ENCODE measurements at places on chromosomes 6 and 20.

GRCh38 chr6:165817148-165817547 is 154.1 kb upstream of the PDE10A start:
- no peak for DNase-seq

GRCh38 chr6:37822851-37823682 is 3.5 kb downstream of the ZFAND3 start:
- no peak for DNase-seq

DNA sequence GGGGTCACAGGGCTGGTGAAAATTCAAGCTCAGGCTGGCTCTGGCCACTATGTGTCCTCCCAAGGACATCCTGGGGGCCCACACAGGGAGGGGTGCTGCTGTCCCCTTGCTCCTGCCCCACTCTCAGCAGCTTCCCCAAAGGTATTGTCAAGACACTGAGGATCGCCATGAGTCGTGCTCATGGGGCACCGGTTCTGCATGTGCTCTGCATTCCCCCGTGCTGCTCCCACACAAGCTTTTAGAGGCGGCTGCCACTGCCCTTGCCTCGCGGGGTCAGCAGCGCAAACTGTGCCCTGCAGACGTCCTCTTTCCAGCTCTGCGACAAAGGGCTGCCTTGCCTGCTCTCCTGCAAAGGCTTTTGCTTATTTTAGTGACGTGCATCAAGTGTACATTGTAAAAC is 179.8 kb downstream of the ERMARD start:
- no peak for DNase-seq

DNA sequence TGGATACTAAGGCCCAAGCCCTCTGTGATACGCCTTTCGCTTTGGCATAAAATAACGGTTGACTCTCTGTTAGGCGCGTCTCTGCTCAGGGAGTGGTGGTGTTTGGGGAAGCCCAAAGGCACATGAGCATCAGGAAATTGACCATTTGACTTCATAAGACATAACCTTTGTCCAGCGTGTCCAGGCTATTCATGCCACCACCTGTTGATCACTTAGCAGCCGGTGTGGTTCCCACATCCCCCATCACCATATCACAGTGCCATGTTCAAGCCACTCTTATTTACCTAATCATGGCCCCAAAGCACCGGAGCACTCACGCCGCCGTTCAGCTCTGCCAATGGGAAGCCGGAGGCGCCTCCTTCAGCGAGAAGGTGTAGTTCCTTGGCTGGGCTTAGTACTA is 27.9 kb downstream of the SLCO4A1 start:
- DNase-seq, result no peak

DNA sequence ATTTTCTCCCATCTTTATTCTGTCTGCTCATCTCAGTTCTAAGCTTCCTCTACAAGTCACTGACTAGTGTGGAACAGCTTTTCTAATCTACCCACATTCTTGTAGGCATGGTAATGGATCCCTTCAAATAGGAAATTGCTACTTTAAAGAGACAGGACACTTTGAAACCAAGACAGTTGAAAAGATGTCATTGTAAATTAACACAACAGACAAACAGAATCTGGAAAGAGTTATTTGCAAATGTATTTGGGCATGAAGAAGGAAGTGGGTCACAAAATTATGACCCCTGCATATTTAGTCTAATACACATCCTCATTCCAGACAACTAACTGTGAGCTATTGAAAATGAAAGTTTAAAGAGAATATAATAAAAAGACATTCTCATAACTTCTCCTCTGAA is 298.2 kb upstream of the MARCKS start:
- DNase-seq, result no peak

GRCh38 chr6:5680095-5680494 is 326.6 kb downstream of the NRN1 start:
- no peak for DNase-seq

- no peak for DNase-seq
These were observed 493.3 kb upstream of the MARCKS start for GRCh38 chr6:113363866-113364265.

- DNase-seq, result no peak
These were observed 146.2 kb upstream of the MLN start for GRCh38 chr6:33949877-33950435.

DNA sequence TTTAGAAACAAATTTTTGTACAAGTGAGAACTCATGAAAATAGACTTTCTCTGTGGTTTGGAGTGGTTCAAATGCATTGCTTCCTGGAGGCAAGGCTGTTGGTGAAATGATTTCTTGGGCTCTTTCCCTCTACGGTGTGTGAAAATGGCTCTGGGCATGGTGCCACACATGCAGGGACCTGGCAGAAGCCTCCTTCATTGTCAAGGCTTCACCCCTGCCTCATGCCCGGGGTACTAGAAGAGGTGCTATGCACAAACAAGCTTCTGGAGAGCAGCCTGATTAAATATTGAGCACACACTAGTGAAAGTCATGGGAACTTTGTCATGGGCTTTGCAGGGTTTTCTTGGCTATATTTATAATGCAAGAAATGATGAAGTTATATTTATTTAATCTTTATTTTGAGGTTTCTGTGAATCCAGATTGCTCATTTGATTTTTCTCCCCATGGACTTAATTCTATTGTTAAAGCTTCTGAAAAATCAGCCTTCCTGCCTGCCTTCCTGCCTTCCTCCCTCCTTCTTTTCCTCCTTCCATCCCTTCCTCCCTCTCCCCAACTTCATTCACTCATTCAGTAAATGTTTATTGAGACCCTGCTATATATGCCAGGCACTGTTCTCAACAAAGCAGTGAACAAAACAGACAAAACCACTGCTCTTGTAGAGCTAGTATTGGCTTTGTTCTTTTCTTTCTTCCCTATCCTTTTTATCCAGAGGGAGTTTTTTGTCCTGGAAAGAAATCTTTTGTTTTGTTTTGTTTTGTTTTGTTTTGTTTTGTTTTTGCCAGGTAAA is 21.0 kb downstream of the C6orf89 start:
- no peak for DNase-seq

DNA sequence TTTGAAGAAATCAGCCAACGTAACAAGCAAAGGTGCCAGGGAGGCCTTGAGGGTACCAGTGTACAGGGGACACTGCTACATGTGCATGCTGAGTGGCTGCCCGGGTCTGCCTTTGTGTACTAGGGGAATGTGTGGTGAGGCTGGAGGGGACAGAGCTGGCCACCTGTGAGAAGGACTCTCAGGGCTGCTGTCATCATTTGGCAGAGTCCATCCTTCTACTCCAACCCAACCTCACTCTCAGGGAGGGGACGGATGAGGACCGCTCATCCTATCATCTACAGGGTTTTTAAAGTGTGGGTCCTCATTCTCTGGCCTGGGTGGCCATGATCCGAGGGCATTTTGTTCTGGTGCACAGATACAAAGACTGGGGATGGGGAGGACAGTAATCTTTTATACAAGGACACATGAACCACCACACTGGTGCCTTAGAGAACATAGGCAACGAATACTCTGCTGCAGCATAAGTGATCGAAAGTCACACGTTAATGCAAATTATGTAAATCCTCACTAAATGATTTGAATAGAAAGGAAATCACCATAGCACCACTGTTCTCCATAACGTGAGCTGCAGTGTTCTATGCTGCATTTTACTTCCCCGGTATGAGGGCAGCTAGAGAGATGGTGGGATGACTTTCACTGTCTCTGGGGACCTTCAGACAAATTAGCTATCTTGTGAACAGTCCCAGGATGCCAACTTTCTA is 181.4 kb downstream of the GMPR start:
- no peak for DNase-seq

DNA sequence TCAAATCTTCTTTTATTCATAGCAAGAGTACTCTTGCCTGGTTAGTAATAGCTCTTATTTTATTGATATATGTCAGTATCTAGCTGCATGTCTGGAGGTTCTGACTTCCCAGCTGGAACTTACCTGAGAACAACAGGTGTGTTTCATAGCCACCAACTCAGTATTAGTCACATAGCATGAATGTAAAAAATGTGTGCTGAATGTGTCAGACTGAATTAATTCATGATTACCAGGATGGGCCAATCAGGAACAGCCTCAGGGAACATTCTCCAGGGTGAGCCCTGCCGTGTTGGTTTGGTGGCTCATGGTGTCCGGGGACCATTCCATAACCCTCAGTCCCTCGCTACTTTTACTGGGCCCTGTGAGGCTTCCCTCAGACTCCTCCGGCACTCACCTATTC is 99.7 kb downstream of the TULP4 start:
- DNase-seq, result no peak

DNA sequence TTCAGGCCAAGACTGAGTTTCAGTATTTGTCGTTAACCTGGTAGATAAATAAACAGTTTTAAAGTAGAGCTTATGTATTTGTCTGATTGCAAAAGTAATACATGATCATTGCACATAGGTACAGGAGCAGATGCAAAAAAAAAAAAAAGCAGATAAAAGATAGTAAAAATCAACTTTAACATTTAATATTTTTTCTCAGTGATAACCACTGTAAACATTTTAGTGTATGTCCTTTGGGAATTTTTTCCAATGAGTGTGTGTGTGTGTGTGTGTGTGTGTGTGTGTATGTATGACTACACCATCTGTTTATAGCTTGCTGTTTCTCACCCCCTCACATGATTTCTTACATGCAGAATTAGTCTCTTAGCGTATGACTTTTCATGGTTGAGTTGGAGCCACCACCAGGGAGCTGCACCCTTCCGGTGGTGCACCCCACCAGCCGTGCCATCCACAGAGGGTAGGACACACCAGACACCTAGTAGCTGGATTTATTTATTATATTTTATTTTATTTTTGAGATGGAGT is 26.3 kb downstream of the WRNIP1 start:
- no peak for DNase-seq

DNA sequence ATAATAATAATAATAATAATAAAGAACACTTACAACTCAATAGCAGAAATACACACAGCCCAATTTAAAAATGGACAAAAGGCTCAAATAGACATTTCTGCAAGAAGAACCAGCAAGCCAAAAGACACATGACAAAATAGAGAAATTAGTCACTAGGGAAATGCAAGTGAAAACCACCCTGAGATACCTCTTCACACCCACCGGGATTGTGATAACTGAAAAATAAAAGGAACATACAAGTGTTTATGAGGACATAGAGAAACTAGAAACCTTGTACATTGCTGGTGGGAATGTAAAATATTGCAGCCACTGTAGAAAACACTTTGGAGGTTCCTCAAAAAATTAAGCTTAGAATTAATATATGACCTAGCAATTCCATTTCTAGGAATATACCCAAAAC is 59.2 kb downstream of the ZDHHC14 start:
- no peak for DNase-seq

- no peak for DNase-seq
These were observed 29.5 kb downstream of the LYRM4 start for GRCh38 chr6:5231289-5231688.

DNA sequence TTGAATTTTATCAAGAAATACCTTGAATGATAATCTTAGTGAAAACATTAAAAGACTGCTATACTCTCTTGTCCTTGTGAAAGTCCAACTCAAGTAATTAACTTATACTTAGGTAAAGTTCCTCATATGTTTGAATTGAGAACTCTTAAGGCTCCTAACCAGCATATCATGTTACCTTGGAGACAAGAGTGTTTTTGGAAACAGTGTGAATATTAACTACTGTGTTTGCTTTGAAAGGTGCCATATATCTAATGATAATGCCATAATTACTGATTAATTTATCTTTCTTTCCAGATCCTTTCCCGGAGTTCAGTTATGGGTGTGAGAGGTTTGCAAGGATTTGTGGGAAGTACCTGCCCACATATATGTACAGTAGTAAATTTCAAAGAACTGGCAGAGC is 10.5 kb downstream of the FAM120B start:
- DNase-seq, result no peak

- no peak for DNase-seq
These were observed 14.9 kb upstream of the ULBP3 start for GRCh38 chr6:150083839-150084238.

GRCh38 chr6:155253337-155253736 is 10.5 kb upstream of the CLDN20 start:
- DNase-seq, result no peak

GRCh38 chr6:41594326-41594725 is 43.9 kb upstream of the MDFI start:
- no peak for DNase-seq

GRCh38 chr6:87575423-87575822 is 14.4 kb downstream of the RARS2 start:
- no peak for DNase-seq

- no peak for DNase-seq
These were observed 624 bp upstream of the TJAP1 start for GRCh38 chr6:43476746-43477145.

GRCh38 chr20:33843854-33844253 is 32.7 kb downstream of the CHMP4B start:
- no peak for DNase-seq

GRCh38 chr6:154602296-154602695 is 91.8 kb upstream of the CNKSR3 start:
- DNase-seq, result no peak

DNA sequence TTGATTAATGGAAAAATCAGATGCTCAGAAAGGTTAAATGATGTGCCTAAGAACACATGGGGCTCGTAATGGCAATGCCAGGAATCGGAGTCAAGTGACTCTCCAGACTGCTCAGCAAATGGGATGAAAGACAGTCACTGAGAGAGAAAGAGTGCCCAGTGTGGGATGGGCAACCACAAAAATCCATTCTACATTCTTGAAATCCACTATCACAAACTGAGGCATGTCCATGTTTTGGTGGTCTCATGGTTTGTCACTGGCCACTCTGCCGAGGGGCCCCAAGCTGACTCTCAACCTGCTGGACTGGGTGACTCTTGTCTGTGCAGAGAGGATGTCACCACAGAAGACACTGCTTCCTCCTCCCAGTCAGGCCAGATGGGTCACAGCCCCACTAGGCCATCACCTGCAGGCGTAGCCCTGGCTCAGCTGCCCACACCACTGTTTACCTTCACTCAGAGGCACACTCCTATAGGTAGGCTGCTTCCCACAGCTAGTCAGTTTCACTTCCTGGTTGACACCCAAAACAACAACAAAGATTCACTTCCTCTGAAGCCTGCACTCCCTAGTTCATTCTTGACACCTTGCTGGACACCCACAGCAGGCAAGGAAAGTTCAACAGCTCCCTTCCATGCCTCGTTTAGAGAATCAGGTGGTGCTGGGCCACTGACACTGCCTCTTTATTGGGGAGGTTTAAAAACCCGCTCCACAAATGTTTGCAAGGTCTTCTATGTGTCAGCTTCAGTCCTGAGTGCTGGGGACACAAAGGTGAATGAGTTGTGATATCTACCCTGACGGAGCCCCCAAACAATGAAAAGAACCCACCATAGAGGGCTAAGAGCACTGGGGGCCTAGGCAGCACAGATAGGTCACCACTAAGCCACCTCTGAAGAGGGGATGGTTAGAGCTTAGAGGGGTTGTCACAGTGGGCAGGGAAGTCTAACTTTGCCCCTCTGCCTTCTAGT is 21.7 kb downstream of the MAP1LC3A start:
- DNase-seq, result peak; percentile 69

- no peak for DNase-seq
These were observed 9.6 kb downstream of the MAN1A1 start for GRCh38 chr6:119339941-119340456.

DNA sequence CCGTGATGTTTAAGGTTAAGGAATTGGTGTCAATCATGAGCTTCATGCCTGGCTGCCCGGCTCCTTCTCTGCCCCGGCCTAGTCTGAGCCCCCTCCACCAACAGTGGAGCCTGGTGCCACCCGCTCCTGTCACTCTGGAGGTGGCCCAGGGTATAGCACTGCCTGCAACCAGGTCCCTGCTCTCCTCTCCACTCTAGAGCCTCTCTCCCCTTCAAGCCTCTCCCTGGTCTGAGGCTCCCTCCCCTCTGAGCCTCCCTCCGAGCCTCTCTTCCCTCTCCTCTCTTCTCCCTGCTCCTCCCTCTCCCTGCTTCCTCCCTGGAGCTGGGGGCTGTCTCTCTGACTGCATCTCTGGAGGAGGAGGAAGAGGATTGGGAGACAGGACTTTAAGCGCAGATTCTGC is 31.3 kb upstream of the MRGBP start:
- no peak for DNase-seq

GRCh38 chr20:46308258-46309157 is at the start of gene CDH22:
Gene CDH22, minus strand, starts transcription at chr20:46308498. Its CDS starts 57,204 bp downstream, at chr20:46251294.
- DNase-seq, result peak; percentile 10

Measured in CD4-positive, CD25-positive, alpha-beta regulatory T cell (primary cell).